ENCODE measurements at places on chromosomes 4 and X.

- DNase-seq: no peak
Measured at GRCh38 chr4:165462009-165462408, 83.2 kb downstream of the CPE start.

GRCh38 chr4:2689825-2690700, 66.1 kb downstream of the TNIP2 start:
- DNase-seq: no peak

DNA sequence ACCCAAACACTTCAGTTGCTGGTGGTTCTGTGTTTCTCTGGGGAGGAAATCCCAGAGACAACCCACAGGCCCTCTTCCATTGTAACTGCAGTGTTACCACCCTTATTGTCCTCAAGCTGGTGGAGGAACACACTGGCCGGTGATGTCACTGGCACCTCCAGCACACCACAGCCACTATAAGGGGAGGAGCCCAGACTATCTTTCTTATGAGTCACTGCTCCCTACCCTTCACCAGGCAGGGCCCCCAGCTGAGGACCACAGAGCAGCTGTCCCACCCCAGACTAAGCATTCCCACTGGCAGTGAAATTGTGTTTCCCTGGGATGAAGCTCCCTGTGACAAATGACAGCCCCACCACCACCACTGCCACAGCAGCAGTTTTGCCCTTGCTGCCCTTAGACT, 171.8 kb upstream of the FGF16 start:
- no peak for DNase-seq

GRCh38 chr4:174672276-174672675, 150.0 kb upstream of the HPGD start:
- DNase-seq: no peak

GRCh38 chrX:40096395-40097091, 1.2 kb downstream of the BCOR start:
- peak; percentile 29 for DNase-seq

DNA sequence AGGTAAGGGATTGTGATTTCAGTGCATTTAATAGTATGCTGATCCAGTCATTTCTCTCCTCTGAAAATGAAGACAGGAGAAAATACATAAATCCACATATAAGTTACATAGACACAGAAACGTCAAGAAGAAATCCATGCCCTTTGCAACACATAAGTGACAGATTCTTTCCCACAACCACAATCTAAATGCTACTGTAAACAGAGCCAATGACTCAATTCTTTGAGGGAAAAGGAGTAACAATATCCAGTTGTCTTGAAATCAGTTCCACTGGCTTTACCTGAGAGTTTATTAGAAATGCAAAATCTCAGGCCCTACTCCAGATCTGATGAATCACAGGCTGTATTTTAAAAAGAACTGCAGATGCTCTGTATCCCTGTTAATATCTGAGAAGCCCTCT, 66.4 kb downstream of the ARAP2 start:
- no peak for DNase-seq

DNA sequence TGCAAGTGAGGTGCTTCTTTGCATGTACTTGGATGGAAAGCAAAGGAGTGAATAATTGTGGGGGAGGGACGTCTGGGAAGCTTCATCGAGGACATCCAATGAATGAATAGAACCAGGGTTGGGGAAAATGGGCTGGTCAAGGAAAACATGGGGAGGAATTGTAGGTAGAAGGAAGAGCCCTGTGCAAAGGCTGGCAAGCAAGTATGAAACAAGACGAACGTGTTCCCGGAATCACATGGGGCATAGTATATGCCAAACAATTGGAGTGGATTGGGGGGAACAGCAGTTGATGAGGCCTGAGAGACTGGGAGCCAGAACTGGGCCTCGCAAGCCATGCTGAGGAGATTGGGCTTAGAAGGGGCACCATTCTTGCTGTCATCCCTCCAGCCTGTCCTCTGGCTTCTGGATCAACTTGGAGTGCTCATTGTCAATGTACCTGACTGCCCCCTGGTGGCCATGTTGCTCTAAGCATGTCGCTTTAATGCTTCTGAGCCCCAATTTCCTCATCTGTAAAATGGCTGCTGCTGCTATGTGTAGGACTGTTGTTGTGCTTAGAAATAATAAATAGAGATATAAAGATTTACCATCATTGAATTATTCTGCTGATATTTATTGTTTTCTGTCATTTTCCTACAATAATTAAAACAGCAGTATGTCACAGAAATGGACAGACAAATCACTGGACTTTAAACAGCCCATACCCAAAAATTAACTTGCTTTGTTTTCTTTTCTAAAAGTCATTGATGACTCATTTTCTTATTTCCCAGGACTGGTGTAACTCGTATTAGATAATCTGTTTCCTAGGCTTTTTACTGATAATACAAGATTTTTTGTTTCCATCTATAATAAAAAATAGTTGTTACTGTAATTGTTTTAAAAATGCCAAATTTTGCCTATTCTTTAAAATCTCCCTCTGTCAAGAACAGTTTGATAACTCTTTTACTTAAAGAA, 66.4 kb downstream of the JADE3 start:
- peak; percentile 44 for DNase-seq

- DNase-seq: no peak
Measured at GRCh38 chrX:68835104-68835442, 6.3 kb downstream of the EFNB1 start.

DNA sequence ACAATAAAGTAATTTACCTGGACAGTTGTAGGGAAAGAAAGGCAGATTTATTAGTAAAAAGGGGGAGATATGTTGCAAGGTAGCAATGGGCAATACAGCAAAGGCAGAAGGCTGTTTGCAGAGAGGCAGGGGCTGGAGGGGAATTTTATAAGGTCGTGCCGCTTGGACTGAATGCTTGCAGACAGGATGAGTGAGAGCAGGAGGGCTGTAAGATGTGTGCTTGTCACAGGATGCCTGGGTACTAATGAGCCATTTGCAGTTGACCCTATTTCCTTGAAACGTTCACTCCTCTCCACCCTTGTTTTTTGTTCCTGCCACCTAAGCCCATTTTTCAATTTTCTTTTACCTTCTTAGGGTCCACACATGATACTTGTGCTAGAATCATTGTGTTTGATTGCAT, 214.7 kb downstream of the TRAM1L1 start:
- no peak for DNase-seq

GRCh38 chr4:112840061-112840460, 203.1 kb downstream of the LARP7 start:
- DNase-seq: no peak

DNA sequence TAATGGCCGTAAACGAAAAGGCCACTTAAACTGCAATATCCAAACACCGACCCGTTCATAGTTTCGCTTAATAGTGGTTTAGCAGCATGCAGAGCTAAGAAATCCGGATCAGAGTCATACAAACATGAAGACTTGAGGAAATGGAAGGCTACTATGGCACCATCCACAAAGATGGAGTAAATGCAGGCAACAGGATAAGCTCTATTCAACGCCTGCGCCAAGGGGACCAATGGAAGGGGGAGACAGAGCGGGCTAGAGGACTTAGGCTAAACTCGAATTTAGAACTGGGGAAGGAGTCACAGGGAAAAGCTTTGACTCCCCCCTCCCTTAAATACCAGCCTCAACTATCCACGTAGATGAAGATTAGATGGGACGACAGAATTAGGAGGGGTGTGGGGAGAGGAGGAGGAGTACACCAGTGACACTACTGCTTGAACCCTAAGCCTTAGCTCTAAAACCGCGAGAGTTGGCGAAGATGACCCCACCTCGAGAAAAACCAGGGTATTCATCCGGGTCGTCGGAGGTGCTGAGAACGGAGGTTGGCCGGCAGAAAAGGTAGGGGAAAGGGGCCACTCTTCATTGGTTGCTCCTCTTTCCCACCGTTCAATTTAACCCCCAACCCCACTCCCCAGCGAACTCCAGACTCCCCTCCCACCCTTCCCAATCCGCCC, 3.5 kb downstream of the HUWE1 start:
- DNase-seq: peak; percentile 7

- no peak for DNase-seq
Measured at GRCh38 chr4:70581980-70582379, 10.1 kb upstream of the AMBN start.

DNA sequence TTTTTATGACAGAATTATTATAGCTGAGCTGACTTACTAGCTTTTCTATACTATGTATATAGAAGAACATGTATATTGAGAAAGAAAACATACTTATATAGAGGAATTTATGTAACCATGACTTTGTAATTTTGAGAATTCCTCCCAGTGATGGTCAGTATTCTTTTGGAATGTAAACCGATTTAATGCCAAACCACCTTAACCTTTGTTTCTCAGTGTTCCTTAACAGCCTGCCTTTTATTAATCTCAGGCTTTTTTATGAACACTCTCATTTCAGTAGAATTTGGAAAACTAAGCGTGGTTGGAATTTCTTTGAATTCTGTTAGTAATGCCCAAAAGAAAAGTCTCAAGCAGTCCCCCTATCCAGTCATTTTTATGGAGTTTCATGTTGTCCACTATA, 47.0 kb downstream of the MOSPD2 start:
- no peak for DNase-seq

GRCh38 chrX:68532831-68533533, 34.1 kb downstream of the YIPF6 start:
- no peak for DNase-seq

- DNase-seq: no peak
Measured at GRCh38 chr4:167779864-167780263, 312.5 kb upstream of the ANXA10 start.

DNA sequence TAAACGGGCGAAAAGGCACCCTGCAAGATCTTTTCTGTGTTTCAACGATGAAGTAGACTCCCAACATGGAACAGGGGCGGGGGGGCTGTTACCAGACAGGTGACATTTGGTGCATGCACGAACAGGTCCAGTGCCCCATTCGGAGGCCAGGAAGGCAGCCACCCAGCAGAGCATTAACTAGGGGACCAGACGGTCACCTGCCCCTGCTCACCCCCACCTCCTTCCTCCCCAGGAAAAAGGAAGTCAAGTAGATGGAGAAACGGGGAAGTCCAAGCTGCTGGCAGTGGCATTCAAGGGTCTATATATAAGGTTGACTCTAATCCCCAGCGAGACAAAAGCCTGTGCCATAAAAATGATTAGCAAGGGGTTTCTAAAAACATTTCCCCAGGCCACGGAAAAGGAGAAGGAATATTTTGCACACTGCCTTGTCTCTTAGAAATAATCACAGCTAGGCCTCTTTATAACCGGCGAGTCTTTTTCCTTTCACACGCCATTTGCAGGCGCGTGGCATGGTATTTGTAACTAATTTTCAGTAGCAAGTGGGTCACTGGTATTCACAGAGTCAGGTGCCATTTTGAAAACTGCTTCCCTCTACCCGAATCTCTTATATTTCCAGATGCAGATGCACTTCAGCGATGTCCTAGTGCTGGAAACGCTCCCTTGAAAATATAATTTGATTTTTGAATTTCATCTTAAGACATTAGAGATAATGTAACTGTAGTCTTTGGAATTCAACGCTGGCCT, 1.2 kb upstream of the TMSB4X start:
- no peak for DNase-seq

DNA sequence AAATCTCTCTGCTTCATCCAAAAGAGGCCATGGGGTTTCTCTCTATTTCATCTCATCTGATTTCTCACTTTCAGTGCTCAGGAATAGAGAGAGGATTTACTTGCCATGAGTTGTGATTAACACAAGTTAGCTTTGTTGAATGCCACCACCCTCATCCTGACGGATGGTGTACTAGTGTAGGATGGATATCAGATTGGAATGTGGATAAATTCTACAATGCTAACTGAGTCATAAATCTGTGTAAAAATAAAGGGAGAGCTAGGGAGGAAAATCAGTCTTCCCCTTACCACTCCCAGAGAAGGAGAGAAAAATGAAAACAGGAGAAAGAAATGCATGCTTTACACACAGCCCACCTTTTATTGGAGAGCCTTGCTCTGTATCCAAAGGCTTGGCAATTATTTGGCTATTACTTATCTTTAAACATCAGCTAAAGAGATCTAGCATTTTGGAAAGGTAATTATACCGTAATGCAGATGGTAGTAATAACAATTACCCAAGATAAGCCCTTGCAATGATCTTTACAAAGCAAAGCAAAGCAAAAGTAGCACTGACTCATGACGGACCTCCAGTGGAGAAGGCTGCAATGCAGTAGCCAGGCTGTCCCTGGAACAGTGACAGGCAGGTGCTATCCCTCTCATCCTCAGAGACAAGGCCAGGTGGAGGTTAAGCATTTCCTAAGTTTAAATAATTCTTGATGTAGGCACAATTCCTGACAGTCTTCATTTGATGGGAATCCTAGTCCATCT, 306.3 kb upstream of the PPARGC1A start:
- DNase-seq: no peak

DNA sequence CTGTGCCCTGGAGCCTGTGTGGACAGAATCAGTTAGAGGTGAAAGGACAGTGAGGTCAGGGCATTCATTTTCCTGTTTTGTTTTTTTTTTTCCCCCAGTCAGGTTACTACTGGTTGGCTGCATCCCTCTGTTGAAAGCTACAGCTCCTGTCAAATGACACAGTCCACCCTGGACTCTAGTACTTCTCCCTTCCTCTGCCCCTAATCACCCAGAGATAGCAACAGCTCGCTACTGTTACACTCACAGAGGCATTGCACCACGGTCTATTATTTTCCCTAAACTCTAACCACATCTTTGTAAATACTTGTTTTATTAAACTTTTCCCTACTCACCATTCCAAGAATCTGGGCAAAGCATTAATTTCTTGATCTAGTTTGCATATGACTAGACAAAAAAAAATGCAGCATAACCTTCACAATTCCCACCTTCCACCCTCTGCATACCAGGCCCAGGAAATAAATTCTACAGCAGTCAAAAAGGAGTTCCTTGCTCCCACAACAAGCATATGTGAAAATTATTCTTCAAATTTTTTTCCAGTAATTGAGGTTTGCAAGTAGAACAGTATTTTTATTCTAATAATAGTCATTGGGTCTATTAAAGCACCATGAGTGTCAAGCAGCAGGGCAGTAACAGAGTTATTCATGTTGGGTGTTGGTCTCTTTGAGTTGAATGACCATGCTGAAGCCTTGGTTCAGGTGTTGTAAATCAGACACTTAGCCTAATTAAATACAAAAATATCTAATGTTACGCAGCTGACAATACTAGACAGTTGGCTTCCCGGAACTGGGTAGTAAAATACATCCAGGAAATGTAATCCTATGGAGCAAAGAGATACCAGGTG, 329.2 kb downstream of the INPP4B start:
- DNase-seq: no peak

DNA sequence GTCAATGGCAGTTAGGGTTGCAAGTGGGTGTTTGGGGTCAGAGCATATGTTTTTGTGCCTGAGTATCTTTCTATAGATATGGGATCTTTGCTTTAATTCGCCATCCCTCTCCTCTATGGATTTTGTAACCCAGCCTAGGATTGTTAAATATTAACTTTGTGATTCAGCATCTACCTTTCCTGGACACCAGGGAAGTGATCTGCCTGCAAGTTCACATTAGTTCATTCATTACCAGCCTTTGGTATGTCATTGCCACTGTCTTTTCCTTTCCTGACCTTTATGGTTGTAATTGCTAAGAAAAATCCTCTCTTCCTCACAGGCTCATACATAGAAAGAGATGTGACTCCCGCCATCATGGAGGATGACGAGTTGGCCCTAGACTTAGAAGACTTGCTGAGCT, 73.8 kb downstream of the KIT start:
- no peak for DNase-seq
